Anterior cingulate cortex (tissue), 58 donors: ENCODE measurements at places on chromosomes 13 and 19.

- no peak for DNase-seq
These were observed at the start of gene JSRP1 for GRCh38 chr19:2255982-2256685. Gene JSRP1 (minus strand): TSS chr19:2256417. CDS start chr19:2255314, 1,103 bp downstream.

DNA sequence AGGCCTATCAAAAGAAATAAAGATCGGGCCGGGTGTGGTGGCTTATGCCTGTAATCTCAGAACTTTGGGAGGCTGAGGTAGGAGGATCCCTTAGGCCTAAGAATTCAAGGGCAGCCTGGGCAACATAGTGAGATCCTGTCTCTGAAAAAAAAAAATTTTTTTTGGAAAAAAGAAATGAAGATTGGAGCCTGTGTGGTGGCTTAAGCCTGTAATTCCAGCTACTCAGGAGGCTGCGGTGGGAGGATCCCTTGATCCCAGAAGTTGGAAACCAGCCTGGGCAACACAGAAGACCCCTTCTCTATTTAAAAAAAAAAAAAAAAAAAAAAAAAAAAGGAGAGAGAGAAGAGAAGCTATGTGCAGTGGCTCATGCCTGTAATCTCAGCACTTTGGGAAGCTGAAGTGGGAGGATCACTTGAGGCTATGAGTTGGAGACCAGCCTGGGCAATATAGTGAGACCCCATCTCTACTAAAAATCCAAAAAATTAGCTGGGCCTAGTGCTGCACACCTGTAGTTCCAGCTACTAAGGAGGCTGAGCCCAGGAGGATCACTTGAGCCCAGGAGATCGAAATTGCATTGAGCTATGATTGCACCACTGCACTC, 14.7 kb upstream of the LYPD3 start:
- DNase-seq = no peak

- DNase-seq = no peak
These were observed 6.1 kb downstream of the IL4I1 start for GRCh38 chr19:49890349-49891311.

GRCh38 chr13:58994777-58995176, 1169.0 kb downstream of the DIAPH3 start:
- DNase-seq = no peak

DNA sequence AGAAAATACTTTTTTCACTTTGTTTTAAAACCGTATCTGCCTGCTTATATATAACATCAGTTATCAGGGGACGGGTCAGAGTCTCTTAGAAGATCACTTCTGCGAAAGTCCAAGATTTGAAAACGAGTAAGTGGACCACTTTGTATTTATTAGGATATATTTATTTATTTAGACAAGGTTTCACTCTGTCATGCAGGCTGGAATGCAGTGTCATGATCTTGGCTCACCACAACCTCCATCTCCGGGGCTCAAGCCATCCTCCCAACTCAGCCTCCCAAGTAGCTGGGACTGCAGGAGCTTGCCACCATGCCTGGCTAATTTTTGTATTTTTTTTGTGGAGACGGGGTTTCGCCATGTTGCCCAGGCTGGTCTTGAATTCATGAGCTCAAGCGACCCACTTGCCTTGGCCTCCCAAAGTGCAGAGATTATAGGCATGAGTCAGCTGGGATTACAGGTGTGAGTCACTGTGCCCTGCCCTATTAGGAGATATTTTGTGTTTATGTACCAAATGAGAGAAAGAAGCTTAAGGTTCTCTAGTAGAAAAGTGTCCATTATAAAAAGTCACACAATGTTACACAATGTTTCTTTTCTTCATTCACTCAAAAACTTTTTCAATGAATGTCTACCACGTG, 39.5 kb downstream of the RASL11A start:
- no peak for DNase-seq

- no peak for DNase-seq
These were observed 4.2 kb downstream of the KCTD4 start for GRCh38 chr13:45196622-45197021.

DNA sequence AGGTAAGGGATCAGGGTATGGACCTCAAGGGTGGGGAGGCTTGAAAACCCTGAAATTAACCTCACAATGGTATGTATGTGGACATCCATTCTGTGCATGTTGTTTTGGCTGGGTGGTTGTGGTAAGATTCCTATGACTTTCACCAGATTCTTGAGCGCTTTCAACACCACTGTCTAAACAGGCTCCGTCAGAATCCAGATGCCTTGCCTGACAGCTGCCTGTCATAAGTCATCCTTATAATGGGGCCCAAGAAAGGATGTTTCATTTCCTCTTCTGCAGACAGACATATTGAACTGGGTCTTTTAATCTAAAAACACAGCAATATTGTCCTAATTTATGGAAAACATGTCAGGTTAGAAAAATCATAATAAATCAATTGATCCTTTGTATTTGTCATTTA, 41.3 kb downstream of the ALOX5AP start:
- no peak for DNase-seq

DNA sequence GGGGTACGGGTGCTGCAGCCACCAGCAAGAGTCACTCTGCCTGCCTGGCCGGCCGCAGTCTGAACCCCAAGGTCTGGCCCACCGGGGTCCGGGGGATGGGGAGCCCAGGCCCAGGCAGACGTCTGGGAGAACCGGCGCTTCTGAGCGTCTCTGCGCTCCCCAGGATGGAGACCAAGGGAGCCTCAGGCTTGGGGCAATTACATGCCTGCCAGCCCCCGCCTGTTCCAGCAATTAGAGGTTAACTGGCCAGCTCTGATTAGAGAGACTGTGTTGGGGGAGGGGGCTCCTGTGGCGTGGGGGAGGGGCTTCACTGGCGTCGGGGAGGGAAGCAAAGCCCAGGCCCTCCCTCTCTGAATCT, 11.9 kb downstream of the MEIS3 start:
- no peak for DNase-seq

DNA sequence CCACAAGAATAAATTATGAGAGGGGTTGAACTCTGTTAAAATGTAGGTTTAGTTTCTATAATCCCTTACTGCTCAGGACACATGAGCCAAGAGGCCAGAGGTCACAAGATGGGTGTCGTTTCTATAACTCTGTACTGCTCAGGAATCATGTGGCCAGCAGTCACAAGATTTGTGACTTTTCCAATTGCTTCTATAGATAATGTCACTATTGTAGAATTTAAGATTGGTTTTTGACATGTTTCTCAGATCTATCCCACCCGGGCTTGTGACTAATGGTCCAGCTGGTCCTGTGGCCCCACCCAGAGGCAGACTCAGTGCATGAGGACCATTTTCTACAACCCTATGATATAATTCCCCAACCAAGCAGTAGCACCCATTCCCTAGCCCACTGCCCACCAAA, 662.0 kb upstream of the KLF12 start:
- no peak for DNase-seq
